ENCODE measurements at places on chromosomes 2 and 18.

GRCh38 chr2:86413296-86414094 lies 27.7 kb upstream of the KDM3A start:
- DNase-seq = no peak

GRCh38 chr18:12442946-12443345 lies 35.2 kb downstream of the PRELID3A start:
- peak; percentile 45 for DNase-seq

DNA sequence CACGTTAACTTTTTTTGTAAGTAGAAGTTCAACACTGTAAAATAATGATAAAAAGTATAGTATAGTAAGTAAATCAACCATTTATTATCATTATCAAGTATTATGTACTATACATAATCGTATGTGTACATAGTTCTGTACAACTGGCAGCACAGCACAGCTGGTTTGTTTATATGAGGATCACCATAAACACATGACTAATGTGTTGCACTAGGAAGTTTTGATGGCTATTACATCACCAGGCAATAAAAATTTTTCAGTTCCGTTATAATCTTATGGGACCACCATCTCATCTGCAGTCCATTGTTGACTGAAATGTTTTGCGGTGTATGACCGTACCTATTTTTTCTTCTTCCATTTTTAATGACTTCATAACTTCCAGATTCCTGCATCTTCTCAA lies 39.2 kb upstream of the ZNF385B start:
- DNase-seq = no peak

- no peak for DNase-seq
Observed at GRCh38 chr2:108611021-108611420, 76.8 kb downstream of the LIMS1 start.

DNA sequence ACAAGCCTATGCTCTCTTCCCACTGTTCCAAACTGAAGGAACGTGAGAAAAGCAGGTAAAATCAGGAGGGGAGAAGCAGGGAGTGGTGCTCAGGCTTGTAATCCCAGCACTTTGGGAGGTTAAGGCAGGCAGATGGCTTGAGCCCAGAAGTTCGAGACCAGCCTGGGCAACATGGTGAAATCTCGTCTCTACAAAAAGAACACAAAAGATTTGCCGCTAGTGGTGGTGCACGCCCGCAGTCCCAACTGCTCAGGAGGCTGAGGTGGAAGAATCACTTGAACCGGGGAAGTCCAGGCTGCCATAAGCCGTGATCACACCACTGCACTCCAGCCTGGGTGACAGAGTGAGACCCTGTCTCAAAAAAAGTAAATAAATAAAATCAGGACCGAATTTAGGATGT lies 1.3 kb upstream of the TMSB10 start:
- no peak for DNase-seq

DNA sequence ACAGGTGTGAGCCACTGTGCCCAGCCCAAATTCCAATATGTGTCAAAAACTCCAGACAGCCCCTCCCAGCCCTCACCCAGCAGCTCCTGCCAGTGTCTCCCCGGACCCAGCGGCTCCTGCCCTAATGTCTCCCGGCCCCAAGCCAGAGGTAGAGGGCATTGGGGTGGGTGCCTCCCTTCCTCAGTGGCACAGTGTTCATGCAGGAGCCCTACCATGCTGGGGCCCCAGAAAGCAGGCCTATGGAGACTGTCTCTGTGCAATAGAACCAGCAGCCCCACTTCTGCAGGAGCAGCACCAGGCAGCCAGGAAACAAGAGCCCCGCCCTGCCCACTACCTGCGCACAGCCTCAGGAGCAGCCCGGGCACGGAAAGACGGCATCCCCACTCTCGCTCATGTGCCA lies 70.4 kb downstream of the EIPR1 start:
- no peak for DNase-seq

DNA sequence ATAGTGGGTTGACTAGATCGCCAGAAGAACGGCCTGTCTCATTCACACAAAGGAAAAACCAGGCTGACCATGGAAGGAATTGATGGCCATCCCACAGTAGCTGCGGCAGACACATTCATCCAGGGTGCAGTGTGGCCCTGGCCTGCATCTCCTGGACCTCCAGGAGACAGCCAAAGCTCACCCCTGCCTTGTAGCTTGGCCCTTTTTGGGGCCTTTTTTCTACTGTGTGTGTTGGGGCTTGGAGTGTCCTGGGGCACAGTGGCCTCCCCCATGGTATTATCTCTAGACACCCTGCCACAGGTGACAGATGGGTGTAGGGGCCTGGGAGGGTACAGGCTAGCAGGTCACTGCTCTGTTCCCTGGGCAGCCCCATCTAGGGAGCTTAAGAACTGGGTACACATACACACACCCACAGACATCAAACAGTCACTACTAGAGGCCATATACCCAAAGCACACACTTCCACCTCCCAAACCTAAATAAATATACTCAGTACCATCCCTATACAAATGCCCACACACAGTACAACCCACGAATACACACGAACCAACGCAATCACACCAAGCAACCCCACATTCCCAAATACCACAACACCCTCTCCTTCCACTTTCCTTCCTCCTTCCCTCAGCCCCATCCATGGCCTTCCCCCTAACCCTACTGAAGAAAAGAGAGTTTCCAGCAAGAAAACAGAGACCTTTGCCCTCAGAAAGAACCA lies 8.6 kb downstream of the EN1 start:
- no peak for DNase-seq

DNA sequence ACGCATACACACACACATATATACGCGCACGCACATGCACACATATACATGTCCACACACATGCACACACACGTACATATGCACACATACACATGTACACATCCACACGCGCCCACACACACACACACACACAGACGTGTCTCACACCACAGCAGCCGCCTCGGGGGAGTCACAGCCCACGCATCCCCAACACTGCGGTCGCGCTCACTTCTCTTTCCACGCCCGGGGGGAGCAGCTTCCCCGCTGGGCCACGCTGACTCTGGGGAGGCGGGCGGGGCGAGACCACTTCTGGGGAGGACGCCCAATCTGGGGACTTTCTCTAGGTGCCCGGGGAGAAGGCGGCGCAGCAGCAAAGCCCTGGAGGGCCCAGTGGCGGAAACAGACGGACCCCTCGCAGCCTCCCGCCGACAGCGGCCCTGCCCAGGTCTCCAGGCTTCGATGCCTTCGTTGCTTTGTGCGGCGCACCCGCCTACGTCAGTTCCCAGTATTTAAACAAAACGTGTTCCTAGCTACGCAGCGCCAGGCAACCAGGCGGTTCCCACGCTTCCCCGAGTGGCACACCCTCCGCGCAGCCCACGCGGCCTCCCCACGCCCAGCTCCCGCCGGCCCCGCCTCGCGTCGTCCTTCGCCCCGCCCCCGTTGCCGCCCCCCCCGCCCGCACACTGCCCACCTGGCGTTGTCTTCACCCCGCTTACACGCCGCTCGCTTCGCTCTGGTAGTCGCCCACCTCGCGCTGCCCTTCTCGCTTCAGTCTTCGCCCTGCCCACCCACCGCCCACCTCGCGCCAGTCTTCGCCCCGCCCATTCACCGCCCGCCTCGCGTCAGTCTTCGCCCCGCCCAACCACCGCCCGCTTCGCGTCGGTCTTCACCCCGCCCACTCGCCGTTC lies 810 bp upstream of the RBFA start:
- DNase-seq = peak; percentile 48

DNA sequence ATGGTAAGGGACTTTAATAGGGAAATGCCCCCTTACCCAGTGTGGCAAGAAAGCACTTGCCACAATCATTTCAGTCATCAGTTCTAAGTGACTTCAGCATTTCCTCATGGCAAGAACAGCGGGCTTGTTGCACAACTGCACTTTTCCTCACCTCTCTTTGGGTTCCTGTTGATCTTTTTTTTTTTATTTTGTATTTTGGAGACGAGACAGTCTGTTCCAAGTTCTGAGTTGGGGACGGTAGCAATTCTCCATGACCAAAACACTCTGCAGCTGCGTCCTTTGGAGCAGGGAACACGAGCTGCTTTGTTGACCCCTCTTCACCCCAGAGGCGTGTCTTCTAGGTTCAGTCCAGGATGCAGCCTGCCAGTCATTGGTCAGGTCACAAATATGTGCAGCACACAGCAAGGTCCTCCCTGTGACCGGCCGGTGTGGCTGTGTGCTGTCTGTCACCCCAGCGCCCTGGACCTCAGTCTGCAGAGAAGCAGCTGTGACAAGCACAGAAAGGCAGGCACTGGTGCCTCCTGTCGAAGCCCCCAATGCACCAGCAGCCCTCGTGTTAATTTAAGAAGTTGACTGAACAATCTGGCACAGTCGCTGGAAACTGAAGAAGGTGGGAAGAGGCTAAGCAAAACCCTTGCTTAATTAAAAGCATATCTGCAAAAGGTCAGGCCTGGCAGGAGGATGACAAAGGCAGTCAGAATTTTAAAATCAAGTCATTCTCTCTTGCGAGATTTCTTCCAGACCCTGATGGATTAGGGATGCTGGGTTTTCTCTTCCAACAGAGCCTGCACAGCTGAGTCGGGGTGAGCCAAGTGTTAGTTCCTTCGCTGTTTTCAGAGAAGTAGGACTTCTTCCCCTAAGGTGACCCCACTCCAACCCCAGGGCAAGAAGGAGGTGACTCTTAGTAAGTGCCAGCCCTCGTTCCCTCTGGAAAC lies 96.7 kb upstream of the COPS8 start:
- DNase-seq = peak; percentile 18

GRCh38 chr2:61044636-61045035 lies 21.0 kb upstream of the SANBR start:
- DNase-seq = peak; percentile 56

DNA sequence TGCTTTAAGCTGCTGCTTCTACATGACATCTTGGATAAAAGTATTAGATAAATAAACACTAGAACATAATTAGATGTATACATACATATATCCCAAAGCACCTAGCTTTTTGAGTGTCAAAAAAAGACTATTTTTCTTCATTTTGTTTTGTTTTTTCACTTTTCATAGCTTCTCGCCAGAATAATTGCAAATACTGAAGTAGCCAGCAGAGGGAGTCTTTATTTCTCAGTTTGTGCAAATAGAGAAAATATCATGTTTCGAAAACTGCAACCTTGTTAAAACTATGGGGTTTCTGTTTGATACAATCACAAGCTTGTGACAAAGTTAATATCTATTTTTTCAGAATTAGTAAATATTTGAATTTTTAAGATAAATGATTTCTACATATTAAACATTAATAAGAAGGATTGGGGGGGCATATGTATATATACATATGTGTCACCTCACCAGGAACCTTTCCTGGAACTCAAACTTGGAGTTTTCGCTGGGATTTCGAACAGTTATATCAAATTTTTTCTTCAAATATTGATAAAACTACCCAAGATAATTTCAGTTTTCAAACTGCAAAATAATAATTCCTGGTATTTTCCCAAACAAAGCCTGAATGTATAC lies 61.0 kb downstream of the GRB14 start:
- peak; percentile 66 for DNase-seq

DNA sequence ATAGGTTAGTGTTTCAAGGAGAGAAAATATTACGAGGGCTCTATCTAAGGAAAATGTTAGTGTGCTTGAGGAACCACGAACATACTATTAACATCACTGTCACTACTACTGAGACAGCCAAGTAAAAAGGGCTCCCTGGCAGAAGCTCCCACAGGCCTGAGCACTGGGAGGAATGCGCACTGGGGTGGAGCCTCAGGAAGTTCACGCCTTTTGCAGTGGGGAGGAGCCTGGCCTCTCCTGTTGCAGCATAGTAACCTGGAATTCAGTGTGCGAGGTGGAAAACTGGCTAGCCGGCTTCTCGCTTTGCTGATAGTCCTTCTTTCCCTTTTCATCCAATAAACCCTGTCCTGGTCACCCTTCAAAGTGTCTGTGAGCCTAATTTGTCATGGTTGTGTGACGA lies 250.3 kb downstream of the ERBB4 start:
- no peak for DNase-seq

DNA sequence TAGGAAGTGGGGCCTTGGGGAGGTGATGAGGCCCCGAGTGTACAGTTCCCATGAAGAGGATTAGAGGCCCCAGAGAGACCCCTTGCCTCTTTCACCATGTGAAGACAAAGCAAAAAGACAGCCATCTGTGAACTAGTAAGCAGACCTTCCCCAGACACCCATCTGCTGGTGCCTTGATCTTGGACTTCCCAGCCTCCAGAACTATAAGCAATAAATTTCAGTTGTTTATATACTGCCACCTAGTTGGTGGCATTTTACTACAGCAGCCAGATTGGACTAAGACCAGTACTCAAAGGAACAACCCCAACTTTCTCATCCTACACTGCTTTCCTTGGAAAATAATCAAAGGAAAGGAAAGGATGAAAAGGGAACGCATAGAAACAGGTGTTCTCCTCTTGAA lies 27.9 kb upstream of the CREG2 start:
- DNase-seq = no peak

DNA sequence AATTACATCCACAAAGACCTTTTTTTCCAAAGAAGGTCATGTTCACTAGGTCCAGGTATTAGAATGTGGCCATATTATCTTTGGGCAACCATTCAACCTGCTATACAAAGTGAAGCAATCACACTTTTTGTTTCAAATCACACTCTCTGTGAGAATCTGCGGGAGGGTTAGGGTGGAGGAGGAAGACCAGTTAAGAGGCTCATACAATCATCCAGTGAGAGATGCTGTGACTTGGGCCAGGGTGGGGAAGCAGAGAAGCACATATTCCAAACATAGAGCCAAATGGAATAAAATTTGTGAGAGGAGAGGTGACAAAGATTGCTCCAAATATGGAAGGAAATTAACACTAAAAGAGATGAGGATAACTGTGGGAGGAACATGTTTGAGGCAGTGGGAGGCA lies 351.6 kb downstream of the CYRIA start:
- no peak for DNase-seq

DNA sequence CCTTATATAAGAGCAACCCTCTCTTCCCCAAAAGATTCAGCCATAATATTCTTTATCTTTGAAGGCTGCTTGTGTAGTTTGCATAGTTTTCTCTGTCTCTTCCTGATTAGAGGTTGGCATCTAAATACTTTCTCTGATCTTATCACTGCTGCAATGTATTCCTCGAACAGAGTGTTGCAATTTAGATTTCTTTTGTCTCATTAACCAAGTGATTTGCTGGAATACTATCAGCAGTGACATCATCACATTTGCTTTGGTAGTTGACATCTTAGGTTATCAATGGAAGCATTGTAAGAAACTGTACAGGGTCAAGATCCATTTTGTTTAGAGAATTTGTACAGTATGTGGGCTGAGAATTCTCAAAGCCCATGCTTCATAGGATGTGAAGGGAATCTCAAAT lies 72.0 kb upstream of the NEUROD1 start:
- no peak for DNase-seq

DNA sequence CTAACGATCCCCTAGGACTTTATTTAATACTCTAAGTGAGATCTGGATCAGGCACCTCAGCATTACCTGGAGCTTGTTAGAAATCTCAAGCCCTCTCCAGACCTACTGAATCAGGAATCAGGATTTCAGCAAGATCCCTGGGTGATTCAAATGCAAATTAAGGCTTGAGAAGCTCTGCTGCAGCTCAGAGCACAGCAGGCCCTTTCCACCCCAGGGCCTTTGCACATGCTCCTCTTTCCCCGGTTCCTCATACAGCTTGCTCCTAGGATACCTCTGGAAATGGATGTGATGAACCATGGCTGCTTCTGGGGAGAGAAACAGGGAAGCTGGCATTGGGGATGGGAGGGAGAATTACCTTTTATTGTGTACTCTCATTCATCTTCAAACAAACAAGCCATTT lies 40.3 kb upstream of the MGAT4A start:
- DNase-seq = no peak
